ENCODE measurements at places on chromosomes 12 and 14.

DNA sequence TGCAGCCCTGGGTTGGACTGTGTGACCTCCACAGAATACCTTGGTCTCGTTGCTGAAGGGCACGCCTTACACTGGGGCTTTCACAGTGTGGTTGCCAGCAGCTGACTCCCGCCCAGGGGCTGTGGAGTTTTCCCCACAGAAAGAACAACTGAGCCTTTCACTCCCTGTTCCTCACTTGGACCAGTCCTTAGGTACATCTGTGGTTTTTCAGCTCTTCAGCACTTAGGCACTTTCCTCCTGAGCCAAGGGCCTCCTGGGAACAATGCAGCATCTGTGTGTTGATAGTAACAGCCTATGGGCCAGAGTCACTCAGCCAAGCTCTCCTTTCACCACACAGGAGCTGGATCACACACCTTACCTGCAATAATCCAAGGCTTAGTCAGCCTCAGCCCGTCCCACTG lies 25.0 kb downstream of the ERP27 start:
- DNase-seq, result no peak

DNA sequence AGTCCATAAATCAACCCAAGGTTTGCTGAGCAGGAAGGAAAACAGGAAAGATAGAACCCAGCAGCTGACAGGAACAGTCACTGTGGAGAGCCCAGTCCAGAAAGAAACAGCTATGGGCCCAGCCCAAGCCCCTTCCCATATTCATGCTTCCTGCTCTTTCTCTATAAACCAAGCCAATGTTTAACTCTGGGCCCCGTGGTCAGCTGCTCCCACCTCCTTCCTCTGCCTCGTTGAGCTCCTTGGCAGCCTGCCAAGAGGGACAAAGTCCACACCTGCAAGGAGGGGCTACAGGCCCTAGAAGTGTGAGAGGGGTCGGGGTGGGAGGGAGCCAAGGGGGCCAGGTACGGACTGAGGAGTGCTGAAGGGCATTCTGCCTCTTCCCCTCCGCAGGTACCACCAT lies 10.0 kb downstream of the SLC6A13 start:
- DNase-seq, result no peak

DNA sequence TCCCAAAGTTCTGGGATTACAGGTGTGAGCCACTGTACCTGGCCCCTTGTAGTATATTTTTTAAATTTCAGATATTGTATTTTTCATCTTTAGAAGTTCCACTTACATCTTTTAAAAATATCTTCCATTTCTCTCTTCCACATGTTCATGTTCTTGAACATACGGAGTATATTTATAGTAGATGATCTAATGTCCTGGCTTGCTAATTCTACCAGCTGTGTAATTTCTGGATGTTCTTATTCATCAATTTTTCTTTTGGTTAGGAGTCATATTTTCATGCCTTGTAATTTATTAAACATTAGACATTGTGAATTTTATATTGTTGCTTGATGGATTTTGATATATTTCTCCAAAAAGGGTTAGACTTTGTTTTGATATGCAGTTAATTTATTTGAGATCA lies 30.8 kb downstream of the NTN4 start:
- DNase-seq, result no peak

- no peak for DNase-seq
These were observed 94.1 kb downstream of the FSCB start for GRCh38 chr14:44412858-44413569.

DNA sequence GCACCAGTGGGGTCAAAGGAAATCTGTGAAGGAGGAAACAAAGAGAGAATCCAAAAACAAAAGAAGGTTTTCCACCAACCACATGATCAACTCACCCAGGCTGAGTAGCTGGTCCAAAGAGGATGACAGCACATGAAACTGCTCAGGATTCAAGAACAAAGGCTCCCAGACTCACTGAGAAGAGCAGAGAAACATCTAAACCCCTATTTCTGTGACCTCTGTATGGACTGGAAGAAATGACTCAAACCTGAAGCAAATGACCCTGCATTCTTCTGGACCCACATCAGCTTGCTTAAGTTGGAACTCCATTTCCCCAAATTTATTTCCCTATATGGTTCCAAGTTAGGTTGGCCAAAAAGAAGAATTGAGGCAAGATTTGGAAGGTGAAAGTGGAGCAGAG lies 26.3 kb downstream of the TC2N start:
- no peak for DNase-seq

- DNase-seq, result no peak
These were observed 105.8 kb downstream of the C12orf50 start for GRCh38 chr12:87923361-87923760.

- DNase-seq, result no peak
These were observed 33.9 kb upstream of the TSPAN8 start for GRCh38 chr12:71191509-71192196.

- no peak for DNase-seq
These were observed 32.1 kb downstream of the PRKAB1 start for GRCh38 chr12:119700078-119700477.

DNA sequence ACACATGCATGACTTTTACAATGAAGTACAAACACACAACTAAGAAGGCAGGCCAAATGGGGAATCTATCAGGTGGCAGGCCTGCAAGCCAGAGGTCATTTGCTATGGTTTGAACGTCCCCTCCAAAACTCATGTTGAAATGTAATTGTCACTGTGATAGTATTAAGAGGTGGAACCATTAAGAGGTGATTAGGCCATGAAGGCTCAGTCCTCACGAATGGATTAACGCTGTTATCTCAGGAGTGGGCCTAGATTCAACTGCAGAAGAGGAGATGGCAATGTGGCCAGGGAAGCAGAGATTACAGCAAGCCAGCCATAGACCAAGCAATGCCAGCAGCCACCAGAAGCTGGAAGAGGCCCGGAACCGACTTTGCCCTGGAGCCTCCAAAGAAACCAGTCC lies 13.5 kb upstream of the ACTR6 start:
- no peak for DNase-seq

- DNase-seq, result no peak
These were observed 75.0 kb downstream of the TRMT5 start for GRCh38 chr14:60905923-60906322.

DNA sequence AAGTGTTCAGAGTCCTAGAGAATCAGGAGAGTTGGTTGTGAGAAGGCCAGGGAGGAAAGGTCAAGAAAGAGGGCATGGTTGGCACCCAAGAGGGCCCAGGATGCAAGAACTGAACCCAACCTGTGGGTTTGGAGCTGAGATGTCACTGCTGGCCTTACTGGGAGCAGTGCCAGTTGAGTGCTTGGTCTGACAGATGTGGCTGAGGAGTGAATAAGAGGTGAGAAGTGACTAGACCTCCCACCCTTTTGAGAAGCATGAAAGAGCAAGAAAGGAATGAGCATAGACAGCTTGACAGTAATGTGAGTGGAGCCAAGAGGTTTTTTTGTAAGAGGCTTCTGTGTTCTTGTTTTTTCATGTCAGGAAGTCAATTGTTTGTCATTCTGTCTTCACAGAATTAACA lies 95.3 kb downstream of the FGD4 start:
- DNase-seq, result no peak

- no peak for DNase-seq
These were observed 150.4 kb downstream of the ZNF664 start for GRCh38 chr12:124123296-124124000.

- DNase-seq, result peak; percentile 76
These were observed at the start of gene SYNJ2BP for GRCh38 chr14:70416725-70417349. SYNJ2BP (minus strand) TSS chr14:70417090; CDS start chr14:70416963, 127 bp downstream.

GRCh38 chr14:70096866-70097265 lies 91.9 kb downstream of the SLC8A3 start:
- no peak for DNase-seq

- no peak for DNase-seq
These were observed 204.7 kb upstream of the PELI2 start for GRCh38 chr14:55913324-55914025.

DNA sequence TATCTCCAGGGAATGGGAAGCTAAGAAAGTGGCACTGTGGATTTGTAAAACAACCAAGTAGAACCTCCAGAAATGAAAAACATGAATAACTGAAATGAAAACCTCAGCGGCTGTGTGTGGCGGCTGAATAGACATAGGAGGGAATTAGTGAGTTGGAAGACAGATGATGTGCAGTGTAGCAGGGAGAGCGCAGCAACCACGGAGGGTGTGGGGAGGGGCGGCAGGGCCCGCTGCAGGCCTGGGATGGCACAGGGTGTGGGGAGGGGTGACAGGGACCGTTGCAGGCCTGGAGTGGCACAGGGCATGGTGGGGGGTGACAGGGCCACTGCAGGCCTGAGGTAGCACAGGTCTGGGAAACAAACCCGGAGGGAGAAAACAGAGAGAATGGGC lies 51.1 kb downstream of the BEGAIN start:
- DNase-seq, result no peak
